T-helper 2 cell treated with Interferon-gamma antibody and Interleukin-4, amounts not matched to agents 5 μg/mL and 100 μg/mL, for 36 hours (primary cell): ENCODE measurements at places on chromosomes 1 and 21.
A peak's percentile ranks its signal among the peaks of the same experiment; 100 is the strongest.

- no peak overlapping the region for H3K4me3 ChIP-seq
- no peak overlapping the region for H3K27ac ChIP-seq
- peaks cover 2% of the 10 kb centered on the region for H3K36me3 ChIP-seq
- no peak for DNase-seq
- peaks cover 25% of the 10 kb centered on the region for H3K27me3 ChIP-seq
- H3K4me1 ChIP-seq, result peaks cover 19% of the 10 kb centered on the region
Measured at GRCh38 chr1:65258106-65258505, 51.2 kb upstream of the DNAJC6 start.

DNA sequence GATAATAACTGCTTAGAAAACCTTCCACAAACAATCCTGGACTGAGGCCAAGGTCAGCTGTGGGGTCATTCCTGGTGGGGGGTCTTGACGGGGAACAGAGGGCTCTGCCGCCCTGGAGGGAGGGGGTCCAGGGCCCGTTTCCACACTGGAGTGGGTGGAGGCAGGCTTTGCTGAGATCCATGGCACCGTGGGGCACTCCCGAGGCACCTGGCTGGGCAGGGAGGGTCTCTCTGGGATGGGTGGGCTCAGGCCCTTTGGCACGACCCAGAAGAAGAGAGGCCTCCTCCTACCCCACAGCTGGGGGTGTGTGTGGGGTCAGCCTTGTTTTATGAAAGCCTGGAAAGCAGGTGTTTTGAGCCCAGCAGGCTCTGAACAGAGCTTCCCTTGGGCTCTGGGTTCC, 5.1 kb downstream of the MMEL1 start:
- peaks cover 40% of the 10 kb centered on the region for H3K27me3 ChIP-seq
- no peak overlapping the region for H3K27ac ChIP-seq

DNA sequence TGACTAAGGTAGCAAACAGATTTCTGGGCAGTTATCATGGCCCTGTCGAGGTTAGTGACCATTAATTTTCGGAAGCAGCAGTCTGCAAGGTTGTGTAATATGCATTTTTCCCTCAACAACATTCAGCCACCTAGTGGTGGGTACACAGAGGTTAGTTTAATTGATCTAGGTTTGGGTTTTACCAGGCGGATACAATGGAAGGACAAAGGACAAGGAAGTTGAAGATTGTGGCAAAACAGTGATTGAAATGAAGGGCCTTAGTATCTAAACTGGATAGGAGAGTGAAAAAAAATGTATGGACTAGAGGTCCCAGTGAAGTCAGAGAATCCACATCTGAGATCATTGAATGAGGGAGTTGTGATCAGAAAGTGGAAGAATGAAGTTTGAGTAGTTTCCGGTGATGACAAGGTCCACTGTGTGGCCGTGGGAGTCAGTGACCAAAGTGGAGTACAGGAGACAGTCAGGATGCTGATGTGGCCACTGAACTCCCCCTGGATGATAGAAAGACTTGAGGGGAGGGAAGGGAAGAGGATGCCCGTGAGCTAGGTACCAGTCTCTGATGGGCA, 2.8 kb downstream of the ARMH1 start:
- no peaks in the 10 kb centered on the region for H3K36me3 ChIP-seq
- H3K27me3 ChIP-seq, result no peaks in the 10 kb centered on the region
- peaks cover 21% of the 10 kb centered on the region for H3K4me1 ChIP-seq
- H3K4me3 ChIP-seq, result no peak overlapping the region
- DNase-seq, result no peak

GRCh38 chr1:168079761-168080160, 57.0 kb downstream of the GPR161 start:
- no peak overlapping the region for H3K27ac ChIP-seq
- no peaks in the 10 kb centered on the region for H3K27me3 ChIP-seq
- no peak overlapping the region for H3K4me3 ChIP-seq
- DNase-seq, result no peak
- H3K4me1 ChIP-seq, result peaks cover 4% of the 10 kb centered on the region

DNA sequence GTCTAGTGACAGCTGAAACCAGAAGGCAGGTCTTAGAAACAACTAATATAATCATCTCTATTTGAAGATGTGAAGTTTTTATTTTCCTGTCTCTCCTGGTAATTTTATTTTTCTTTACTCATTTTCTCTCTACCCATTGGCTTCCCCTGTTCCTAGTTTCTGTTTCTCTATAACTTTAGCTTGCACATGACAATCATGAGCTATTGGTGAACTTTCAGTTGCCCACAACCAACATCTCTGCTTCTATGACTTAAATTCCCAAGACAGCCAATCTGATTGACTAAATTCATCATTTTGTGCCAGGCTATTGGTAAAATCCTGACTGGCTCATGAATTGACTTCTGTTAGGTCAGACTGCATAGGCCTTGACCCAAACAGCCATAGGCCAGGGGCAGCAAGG, 13.7 kb upstream of the ACADM start:
- H3K4me1 ChIP-seq, result no peaks in the 10 kb centered on the region
- H3K36me3 ChIP-seq, result no peaks in the 10 kb centered on the region
- no peak overlapping the region for H3K4me3 ChIP-seq
- no peak for DNase-seq

DNA sequence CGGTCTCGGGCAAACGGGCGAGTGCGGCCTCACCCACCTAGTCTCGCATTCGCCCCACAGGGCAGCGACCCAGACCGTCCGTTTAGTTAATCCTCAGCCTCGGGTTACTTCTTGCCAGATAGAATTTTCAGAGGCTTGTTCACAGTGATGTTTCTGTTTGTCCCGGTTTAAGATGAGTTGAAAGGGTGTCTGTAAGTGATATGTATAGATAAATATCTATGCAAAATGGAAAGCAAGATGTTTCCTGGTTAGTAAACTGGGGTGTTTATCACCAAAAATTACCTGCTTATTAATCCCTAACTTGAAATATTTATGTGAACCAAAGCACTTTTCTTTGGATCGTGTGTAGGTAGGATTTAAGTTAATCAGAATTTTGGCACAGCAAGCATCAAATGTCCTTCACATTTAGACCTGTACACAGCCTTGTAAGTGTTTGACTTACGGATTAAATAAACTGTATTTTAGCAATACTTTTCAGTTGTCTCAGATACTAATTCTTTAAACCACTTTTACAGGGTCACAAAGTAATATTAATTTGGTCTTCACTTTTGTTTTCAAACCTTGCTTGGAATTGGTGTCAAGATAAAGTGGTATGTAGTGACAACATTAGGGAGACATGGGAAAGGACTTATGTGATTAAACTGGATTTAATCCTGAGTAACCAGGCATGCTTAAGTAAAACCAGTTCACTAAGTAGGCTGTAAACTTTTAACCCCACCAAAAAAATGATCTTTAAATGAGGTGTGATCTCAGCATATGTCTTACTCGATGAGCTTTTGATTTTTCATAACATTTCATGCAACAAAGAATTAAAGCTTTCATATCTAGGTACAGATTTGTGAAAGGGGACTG, 914 bp downstream of the ZNF326 start:
- peak overlapping the region; percentile 97 for H3K27ac ChIP-seq
- H3K36me3 ChIP-seq, result peaks cover 20% of the 10 kb centered on the region
- no peak for DNase-seq
- H3K27me3 ChIP-seq, result peaks cover 2% of the 10 kb centered on the region
- H3K4me3 ChIP-seq, result peak overlapping the region; percentile 100

- H3K27ac ChIP-seq, result no peak overlapping the region
- H3K4me1 ChIP-seq, result peaks cover 10% of the 10 kb centered on the region
Measured at GRCh38 chr1:46528297-46528955, 23.0 kb downstream of the KNCN start.

DNA sequence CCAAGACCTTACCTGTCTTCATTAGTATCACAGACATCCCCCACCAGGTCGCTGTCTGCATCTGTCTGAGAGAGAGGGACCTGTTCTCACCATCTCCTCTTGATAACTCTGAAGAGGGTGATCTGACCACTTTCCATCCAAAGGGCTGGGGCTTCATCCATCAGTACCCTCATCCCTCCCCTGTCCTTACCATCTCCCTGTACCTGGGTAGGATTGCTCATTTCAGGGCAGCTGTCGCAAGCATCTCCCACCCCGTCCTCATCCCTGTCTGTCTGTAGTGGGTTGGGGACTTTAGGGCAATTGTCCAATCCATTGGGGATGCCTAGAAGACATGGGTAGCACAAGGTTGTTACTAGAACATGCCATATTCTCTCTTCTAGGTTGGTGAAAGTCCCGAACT, 7.9 kb downstream of the THBS3 start:
- H3K27me3 ChIP-seq, result no peaks in the 10 kb centered on the region
- peaks cover 6% of the 10 kb centered on the region for H3K36me3 ChIP-seq
- no peak overlapping the region for H3K27ac ChIP-seq
- no peak for DNase-seq
- H3K4me1 ChIP-seq, result peaks cover 6% of the 10 kb centered on the region

DNA sequence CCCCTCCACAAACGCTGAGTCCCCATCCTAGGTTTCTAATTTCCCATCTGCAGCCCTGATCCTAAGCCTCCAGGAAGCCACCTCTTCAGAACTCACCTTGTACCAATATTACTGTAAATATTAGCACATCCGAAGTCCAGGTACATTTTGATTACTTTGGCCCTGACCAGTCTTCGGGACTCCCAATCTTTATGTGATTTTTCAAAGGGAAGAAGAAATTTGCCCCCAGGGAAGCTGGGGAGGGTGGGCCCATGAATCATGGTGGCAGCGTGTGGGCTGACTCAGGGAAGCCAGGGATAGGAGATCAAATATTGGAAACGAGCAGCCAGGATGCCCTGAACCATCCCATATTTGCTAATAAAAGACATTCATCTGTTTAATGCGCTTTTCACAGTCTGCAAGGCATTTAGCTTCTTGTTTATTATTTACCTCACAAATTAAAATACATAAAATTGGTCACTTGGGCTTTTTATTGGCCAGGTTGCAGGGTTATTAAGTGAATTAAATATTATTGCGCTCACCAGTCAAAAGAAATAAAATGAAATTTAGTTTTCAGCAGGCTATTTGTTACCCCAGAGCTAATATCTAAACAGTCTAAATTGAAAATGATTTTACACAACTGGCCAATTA, 46.6 kb downstream of the KIAA0040 start:
- no peak for DNase-seq
- peaks cover 5% of the 10 kb centered on the region for H3K4me1 ChIP-seq
- no peak overlapping the region for H3K4me3 ChIP-seq
- peaks cover 20% of the 10 kb centered on the region for H3K27me3 ChIP-seq
- no peaks in the 10 kb centered on the region for H3K36me3 ChIP-seq
- no peak overlapping the region for H3K27ac ChIP-seq

GRCh38 chr1:23368562-23369334, 888 bp downstream of the ZNF436 start:
- peak; percentile 92 for DNase-seq
- H3K4me1 ChIP-seq, result peaks cover 29% of the 10 kb centered on the region
- peaks cover 37% of the 10 kb centered on the region for H3K36me3 ChIP-seq
- peak overlapping the region; percentile 95 for H3K27ac ChIP-seq
- no peaks in the 10 kb centered on the region for H3K27me3 ChIP-seq

GRCh38 chr1:151510957-151511635, at the start of gene CGN:
Gene CGN (plus strand): TSS chr1:151511387. CDS start chr1:151518520, 7,133 bp downstream.
- no peaks in the 10 kb centered on the region for H3K36me3 ChIP-seq
- H3K4me3 ChIP-seq, result peak within 1 kb of the TSS; percentile 89
- H3K27me3 ChIP-seq, result peaks cover 29% of the 10 kb centered on the region
- DNase-seq, result peak; percentile 84
